ENCODE measurements at places on chromosomes 3 and 15.

DNA sequence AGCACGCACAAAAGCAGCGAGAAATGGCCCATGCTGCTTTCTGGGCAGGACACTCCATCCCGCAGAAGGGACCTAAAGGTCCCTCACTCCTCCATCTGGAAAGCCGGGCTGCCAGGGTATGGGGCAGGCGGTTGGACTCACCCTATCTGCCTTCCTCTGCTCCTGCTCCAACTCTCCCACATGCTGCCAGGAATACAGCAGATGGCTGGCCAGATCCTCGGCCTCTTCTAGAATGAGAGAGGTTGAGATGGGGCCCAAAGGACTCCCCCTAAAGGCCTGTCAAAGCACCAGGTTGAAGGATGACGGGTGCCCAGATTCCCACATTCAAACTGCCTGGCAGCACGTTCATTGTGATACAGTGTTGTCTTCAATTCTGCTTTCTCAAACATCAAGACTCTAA, 85.1 kb upstream of the C2CD4B start:
- no peak for DNase-seq

GRCh38 chr15:85625856-85626255, 168.9 kb downstream of the KLHL25 start:
- DNase-seq = no peak

DNA sequence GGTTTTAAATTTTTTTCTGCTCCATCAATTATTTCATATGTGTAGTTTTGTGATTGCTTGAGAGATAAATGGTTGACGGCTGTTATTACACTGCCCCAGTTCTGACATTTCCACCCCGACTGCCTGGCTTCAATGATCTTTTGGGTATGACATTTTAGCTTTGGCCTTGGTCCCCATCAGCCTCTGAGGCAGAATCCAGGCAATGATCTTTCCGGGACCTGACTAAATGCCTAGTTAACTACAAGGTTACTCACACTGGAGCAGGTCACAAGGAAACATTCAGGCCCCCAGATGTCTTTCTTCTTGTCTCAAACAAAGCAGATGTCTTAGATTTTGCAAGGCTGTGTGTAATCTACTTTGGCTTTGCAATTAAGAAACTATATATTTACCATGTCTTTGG, 61.1 kb upstream of the TMCO5A start:
- DNase-seq = no peak

DNA sequence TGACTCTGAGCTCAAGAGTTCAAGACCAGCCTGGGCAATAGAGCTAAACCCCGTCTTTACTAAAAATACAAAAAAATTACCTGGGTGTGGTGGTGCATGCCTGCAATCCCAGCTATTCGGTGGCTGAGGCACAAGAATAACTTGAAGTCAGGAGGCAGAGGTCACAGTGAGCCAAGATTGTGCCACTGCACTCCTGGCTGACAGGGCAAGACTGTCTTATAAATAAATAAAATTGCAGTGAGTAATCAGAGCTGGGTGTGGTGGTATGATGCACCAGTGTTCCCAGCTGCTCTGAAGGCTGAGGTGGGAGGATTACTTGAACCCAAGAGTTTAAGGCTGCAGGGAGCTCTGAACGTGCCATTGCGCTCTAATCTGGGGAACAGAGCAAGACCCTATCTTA, 55.9 kb upstream of the GCNT3 start:
- DNase-seq = no peak

DNA sequence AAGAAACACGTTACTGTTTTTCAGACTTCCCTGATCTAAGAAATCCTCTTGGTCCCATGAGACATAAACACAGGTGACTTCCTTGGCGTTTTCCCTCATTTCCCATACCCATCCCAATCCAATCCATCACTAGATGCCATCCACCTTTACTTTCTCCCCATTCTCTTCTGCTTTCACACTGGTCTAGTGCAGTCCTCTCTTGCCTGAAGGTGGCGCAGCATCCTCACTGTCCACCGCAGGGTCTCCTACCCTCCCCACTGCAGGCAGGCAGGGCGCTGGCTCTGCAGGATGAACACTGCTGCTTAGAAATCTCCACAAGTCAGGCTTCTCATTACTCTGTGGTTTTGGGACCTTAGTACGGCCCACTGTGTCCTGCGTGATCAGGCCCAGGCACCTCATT, 58.2 kb downstream of the RAB7A start:
- peak; percentile 37 for DNase-seq

- no peak for DNase-seq
These were observed 15.0 kb downstream of the NEK10 start for GRCh38 chr3:27354161-27354560.

DNA sequence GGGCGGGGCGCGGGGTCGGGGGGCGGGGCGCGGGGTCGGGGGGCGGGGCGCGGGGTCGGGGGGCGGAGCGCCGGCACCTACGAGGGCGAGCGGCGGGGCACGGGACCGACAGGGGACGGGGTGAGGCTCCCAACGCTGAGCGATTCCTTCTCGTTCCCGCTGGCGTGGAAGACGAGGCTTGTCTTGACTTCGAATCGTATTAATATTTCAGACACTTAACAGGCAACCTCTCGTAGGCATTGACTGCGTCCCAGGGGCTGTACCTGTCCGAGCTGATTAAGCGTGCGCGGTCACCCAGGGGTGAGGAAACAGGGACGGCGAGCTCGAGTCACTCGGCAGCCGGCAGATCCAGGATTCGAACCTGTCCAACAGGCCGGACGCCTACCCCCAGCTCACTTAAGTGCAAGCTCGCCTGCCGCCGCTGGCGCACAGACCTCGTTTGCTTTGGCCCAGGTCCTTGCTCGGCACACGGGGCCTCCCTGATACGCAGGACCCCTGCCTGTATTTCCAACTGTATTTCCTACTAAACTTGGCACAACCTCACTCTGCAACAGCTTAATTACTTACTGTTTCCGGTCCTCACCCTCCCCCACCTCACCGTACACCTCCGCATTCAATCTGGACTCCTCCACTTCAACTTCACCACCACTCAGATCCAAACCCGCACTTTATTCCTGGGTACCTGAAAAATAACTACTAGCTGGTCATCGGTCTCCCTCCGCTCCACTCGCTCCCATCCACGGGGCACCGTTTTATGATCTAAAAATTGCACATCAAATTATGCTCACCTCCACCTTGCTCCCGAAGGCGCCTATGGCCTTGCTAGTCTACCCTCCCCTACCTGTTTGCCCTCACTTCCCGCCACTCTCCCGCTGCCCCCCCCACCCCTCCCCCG, 722 bp upstream of the ZXDC start:
- no peak for DNase-seq

- DNase-seq = no peak
These were observed 515.2 kb downstream of the NTRK3 start for GRCh38 chr15:87741350-87741749.

- no peak for DNase-seq
These were observed 448.1 kb upstream of the WNT5A start for GRCh38 chr3:55935241-55935640.

DNA sequence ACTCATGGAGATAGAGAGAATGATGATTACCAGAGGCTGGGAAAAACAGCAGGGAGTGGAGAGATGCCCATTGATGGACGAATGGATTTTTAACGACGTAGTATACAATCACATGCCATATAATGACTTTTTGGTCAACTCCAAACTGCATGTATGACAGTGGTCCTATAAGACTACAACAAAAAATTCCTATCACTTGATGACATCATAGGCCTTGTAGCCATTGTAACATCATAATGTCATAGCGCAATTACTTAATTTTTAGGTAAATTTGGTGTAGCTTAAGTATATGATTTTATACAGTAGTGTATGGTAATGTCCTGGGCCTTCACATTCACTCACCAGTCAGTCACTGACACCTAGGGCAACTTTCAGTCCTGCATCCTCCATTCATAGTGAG, 264.3 kb downstream of the RAP2B start:
- DNase-seq = no peak

- no peak for DNase-seq
These were observed 118.1 kb downstream of the CLSTN2 start for GRCh38 chr3:140052771-140053702.
